ENCODE measurements at places on chromosomes 13 and 19.

DNA sequence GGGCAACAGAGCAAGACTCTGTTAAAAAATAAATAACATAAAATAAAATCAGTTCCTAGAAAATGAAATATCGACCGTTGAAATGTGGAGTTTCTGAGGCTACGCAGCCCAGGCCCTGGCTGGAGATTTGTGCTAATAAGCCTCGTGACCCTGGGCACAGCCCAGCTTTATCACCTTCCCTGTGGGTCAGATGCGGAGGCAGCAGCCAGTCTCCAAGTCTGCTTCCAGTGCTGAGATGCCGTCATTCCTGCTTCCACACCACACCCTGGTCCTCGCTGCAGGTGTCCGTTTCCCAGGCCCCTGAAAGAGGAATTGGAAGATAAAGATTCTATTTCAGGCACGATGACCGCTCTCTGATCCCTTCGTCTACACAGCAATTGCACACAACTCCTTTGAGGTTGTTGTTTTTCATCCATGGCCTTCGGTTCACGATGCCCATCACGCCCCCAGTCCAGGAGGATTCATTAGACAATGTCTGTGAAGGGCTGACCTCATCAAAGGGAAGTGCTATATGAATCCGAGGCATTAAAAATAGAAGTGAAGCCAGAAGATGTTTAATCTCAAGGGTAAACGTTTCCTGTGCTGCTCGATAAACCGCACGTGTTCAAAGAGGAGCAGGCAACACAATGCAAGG, 48.3 kb upstream of the ATP11A start:
- DNase-seq: no peak

DNA sequence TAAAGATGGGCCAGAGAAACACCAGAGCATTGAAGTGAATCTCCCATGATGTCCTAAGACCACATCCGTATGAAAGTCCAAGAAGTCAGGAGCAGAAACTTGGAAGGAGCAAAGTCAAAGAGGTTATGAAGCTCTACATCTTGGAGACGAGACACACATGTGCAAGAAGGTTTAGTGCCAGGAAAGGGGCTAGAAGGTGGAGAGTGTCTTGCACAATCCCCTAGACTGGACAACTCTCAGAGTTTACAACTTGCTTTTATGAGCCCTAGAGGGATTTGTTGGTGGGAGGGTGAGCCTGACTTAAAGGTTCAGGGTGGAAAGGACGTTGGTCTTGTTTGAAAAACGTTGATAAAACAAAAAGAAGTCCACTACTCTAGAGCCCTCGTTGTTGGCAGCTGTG, 150.6 kb downstream of the GPC6 start:
- DNase-seq: no peak

- DNase-seq: no peak
Measured at GRCh38 chr19:21402303-21402985, 5.5 kb downstream of the ZNF493 start.

- DNase-seq: no peak
Measured at GRCh38 chr13:104382951-104383350, 1316.7 kb upstream of the SLC10A2 start.

DNA sequence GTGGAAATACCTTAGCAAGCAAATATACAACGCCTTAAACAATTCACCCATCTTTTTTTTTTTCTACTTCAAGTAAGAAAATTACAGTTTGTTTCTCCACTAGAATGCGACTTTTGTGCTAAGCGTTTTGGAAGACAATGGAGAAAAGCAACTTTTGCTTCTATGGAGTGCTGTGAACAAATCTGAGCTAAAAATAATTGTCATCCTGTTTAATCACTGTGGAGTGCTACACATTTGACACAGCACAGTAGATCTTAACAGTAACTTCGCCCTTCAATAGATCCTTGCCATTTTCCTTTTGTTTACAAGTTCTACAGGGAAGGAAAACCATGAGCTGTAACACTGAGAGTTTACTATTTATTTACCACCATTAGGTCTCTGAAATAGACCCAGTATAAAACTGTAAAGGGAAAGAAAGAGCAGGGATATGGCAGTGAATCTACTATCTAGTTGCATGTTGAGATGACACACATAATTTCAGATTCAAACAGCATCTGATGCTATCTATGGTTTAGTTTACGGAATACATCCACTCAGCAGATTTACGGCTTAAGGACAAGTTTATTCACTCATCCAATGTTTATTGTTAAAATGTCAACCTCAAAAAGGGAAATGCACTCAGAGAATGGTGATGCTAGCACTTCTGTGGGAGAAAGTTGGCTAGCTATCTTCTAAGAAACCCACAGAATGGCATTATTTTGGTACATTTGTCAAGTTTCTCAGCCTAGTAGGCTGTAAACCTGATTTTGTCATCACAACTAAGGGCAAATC, 175.3 kb downstream of the VWA8 start:
- DNase-seq: no peak

- no peak for DNase-seq
Measured at GRCh38 chr19:46394402-46394797, 19.0 kb downstream of the CCDC8 start.

GRCh38 chr19:18993115-18993514, 40.2 kb downstream of the SUGP2 start:
- DNase-seq: no peak

GRCh38 chr19:51546107-51546649, 14.7 kb upstream of the SIGLEC6 start:
- DNase-seq: no peak

DNA sequence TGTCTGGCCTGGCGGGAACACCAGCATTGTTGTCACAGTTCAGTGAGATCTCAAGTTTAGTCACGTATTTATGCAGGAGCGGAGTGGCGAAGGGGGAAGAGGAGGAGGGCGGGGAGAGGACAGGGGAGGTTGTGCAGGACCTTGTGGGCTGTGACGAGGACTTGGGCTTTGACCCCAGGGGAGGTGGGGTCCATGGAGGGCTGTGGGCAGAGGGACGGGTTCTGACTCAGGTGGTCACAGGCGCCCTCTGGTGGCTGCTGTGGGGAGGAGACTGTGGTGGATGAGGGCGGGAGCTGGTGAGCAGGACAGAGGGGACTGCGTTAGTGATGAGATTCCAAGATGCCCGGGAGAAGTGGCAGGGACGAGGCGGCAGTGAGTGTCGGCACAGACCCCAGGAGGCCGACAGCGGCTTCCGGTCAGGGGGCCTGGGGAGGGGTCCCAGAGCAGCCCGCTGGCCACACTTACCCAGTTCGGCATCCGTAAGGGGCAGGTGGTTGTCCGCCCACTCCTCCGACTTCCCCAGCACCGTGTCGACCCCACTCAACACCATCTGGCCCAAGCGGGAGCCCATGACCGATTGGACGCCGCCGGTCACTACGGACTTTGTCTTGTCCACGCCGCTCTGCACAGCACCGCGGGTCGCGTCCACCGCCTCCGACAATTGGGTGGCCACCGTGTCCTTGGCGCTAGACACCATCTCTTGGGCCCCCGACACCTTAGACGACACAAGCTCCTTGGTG, 15.7 kb downstream of the PLIN3 start:
- DNase-seq: peak; percentile 86

DNA sequence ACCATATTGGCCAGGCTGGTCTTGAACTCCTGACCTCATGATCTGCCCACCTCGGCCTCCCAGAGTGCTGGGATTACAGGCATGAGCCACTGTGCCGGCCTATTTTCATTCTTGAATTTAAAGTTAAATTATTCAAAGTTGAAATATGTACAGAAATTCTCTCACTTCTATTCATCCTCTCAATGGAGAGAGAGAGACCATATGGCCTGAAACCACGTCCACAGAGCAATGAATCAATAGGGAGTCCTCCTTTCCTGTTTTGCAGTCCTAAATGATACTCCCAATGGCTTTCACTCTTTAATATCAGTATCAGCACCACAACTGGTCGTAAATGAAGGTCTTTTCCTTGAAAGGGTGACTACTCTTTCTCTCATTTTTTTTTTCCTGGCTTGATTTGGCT, 30.5 kb upstream of the KCTD4 start:
- DNase-seq: no peak

DNA sequence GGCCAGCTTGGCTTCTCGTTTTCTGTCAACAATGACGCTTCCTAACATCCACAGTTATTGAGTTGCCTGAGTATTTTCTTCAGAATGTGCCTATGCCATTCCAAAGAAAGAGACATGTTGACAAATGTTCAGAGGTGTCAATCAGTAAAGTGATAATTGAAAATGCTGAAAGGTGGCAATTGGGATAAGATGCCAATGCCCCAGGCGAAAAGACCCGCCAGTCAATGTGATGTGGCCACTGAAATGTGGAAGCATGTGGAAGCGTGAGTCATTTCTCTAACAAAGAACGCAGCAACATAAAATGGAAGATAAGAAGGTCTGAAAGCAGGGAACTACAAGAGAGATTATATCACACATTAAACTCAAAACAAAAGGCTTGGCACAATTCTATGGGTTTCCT, 882.2 kb upstream of the SLC10A2 start:
- DNase-seq: no peak

DNA sequence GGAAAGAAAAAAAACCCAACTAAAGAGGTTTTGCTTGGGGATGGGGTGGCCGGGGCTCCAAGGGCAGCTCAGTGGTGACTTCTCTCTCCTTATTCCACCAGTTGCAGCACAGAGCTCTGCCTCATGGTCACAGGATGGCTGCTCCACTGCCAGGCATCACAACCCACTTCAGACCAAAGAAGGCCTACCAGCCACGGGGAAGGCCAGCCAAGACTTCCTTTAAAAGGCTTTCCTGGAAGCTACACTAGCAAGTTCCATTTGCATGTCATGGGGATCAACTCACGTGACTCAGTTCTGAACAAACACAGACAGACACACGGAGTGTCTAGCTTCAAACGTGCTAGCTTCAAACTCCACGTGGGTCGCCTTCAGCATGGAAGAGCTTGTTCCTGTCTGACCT, 13.2 kb upstream of the EIF3G start:
- no peak for DNase-seq

DNA sequence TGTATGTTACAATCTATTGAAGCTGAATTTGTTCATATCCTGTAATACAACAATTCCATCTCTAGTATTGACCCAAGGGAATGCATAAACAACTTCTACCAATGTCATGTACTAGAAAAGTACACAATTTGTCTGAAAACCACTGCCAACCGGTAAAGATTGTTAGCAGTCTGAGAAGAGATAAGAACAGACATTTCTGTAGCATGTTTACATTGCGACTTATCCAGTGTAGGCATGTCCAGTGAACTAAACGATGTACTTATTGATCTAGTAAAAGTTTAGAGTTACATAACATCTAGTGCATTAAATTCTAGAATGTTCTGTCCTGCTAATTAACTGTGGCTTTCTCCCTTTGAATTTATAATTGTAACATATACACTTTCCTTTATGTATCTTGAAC, 425.9 kb downstream of the SLITRK6 start:
- DNase-seq: no peak

GRCh38 chr19:52896431-52897137, 851 bp downstream of the ZNF320 start:
- no peak for DNase-seq

- no peak for DNase-seq
Measured at GRCh38 chr13:85427416-85427815, 371.8 kb downstream of the SLITRK6 start.

- peak; percentile 30 for DNase-seq
Measured at GRCh38 chr13:46552303-46552682, 677 bp upstream of the LRCH1 start.

DNA sequence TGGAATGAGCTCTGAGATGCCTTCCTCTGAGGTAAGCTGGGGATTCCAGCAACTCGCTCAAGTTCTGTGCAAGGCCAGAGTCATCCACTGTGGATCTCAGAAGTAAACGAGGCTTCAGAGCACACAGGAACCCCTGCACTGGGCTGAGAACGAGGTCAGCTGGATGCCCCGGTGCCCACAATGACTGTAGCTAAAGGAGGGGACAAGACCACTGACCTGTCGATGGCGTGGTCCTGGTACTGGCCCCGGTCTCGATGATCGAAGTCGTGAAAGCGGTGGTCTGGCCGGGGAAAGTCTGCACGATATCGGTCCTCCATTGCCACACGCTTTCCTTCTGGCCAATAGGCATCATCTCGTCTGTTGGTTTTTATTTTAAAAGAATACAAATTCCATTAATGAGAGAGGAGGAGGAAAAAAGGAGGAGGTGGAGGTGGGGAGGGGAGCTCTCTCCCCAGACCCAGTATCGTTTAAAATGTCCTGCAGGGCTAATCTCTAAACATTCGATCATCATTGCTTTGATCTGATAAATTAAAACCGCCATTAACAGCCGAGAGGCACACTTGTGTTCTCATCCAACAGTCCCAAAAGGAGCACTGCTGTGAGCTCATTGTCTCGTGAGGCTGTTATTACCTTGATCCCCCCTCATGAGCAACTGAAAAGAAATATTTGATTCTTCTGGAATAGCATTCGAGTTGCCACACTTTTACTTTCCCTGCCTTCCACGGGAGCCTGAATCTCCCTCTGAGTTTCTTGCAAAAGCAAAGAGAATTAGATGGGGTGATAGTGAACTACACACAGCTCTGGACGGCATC, 25.0 kb upstream of the TINCR start:
- no peak for DNase-seq

DNA sequence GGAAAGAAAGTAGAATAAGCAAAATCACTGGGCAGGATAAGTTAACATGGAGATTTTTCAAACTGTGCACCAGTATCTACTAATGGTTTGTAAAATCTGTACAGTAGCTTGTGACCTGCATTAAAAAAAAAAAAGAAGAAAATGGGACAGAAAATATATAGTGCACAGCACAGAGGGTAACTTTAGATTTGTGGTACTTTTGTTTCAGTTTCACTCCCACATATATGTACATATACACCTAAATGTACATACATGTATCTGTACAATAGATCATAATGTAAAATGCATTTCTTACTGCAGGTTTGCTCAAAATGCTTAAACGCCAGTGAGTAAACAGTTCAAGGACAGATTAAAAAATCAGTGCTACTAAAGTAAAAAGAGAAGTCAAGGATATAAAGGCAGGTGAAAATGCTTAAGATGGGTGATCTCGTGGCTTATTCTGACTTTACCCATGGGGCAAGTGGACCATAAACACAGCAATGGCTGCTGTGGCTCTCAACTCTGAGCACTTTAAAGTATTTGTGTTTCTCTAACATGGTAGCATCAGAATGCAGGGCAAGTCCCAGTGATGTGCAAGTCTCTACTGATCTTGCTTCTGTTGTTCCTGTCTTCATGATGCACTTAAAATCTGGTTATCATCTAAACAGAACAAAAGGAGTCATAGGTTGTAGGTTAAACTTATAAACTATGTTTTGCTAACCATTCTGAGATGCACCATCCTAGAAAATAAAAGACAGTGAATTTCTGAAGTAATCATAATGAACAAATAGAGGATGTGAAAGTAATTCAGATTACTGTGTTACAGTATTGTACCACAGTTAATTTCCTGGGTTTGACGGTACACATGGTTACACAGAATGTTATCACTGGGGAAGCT, 112.3 kb downstream of the MIPEP start:
- DNase-seq: no peak
